ENCODE measurements at places on chromosomes 12 and 14.

DNA sequence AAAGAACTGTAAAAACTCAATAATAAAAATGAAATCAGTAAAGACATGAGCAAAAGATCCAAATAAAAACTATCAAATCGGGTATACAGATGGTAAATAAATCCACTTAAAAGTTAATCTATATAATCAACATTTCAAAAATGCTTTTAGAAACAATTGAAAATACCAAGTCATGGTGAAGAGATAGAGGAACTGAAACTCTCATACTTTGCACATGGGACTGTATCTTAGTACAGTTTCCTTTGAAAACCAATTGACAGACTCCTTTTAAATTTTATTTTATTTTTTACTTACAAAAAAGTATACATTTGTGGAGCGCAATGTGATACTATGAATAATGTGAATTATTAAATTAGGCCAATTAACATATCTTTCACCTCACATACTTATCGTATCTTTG lies 98.6 kb upstream of the FAR2 start:
- no peak for DNase-seq

DNA sequence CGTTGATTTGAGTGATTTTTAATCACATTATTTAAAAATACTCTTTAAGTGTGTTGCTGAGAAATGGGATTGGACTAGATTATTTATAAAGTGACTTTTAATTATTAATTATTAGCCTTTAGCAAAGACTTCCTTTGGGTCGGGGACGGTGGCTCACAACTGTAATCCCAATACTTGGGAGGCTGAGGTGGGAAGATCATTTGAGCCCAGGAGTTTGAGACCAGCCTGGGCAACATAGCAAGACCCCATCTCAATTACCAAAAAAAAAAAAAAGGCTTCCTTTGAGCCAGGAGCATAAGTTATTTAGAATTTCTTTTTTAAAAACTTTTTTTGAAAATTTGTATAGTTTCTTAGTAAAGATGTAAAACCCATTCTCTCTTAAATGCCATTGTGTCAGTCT lies 8.8 kb downstream of the CHURC1 start:
- no peak for DNase-seq

GRCh38 chr12:48022676-48023385 lies 18.6 kb upstream of the COL2A1 start:
- no peak for DNase-seq

DNA sequence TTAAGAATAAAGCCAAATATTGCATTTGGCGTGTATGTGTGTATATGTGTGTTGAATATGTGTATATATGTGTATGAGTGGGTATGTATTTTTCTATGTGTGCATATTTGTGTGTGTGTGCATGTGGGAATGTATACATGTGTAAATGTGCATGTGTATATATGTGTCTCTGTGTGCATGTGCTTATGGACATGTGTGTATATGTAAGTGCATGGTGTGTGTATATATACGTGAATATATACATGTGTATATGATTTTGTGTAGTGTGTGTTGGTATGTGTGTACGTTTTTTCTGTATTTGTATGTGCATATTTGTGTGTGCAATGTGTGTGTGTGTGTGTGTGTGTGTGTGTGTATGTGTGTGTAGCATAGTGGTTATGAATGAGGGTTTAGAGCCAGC lies 1021.0 kb downstream of the AACS start:
- no peak for DNase-seq

DNA sequence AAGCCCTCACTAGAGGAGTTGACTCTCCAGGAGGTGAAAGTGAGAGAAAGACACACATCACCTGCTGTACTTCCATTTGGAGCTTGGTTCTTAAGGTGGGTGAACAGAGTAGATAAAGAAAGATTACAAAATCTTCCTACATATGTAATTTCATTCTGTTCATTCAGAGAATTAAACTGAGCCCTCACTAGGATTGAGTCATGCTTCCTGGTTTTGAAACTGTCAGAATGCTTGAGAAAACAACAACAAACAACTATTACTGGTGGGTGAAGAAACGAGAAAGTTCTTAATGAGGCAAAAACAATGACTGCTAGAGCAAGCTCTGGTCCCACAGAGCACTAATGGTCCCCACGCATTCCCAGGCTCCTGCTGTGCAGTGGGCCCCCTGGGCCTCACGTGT lies 841.7 kb downstream of the VRK1 start:
- DNase-seq: no peak

GRCh38 chr14:104933746-104934733 lies 9.4 kb downstream of the PLD4 start:
- DNase-seq: no peak

DNA sequence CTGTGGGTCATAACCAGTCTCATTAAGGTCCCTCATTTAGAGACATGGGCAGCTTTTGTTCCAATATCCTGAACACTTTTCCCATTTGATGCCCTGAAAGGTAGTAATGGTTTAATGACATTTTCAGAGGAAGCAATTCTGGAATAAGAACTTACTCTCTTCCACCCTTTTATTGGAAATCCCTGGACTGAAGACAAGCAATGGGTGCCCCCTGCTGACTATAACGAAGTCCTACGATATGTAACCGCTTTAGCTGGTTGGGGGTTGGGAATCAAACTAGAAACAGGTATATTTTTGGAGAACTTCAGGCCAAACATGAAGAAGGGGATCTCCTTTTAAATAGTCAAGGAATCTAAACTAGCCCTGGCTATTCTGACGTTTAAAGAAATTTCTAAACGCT lies 20.5 kb downstream of the SARNP start:
- peak; percentile 29 for DNase-seq

GRCh38 chr12:11749943-11750690 lies 100.6 kb downstream of the ETV6 start:
- DNase-seq: no peak

DNA sequence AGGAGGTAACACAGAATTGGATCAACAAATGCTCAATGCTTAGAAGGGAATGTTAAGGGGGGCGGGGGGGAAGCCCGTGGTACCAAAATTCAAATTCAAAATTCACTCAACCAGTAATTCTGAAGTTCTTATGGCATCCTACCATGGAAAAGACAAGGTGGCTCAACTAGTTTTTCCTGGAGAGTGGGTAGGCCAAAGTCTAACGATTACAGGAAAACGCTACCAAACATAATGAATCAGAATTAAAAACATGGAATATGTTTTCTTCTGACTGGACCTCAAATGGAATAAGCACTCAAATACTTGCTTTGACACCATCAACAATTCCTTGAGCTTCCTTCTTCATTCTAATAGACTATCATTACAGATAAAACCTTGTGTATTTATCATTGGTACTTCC lies 2.3 kb downstream of the NACA start:
- no peak for DNase-seq

DNA sequence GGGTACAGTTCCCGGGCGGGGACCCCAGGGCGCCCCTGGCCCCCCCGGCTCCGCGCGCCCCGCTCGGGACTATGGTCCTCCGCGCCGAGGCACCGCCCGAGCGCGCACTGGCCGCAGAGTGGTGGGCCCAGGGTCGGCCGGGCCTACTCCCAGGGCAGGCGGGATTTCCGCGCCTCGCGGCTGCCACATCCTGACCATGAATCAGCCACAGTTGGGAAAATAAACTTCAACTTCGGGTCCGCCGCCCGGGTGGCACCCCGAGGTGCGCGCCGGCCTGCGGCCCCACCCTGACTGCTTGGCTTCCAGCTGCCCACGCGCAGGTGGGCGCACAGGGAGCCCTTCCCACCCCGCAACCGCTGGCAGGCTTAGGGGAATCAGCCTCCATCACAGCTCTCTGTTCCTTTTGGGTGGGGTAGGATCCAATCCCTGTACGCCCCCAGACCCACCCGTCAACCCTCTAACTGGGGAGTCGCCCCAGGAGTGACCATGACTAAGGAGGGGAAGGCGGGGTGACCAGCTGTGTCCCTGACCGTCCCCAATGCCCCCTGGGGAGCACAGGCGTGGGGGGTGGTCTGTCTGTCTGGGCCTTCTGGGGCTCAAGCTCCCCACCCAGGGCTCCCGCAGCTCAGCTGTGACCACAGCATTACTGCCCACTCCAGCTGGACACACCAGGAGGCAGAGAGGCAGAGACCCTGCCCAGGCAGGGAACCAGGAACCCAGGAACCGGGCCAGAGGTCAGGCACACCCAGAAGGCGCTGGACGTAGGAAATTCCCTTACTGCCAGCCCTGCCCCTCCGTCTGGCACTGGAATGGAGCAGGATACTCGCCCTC lies 678 bp downstream of the INF2 start:
- DNase-seq: no peak

- DNase-seq: no peak
Measured at GRCh38 chr12:105713606-105714305, 383.3 kb downstream of the C12orf75 start.

GRCh38 chr14:74952697-74953484 lies 2.5 kb downstream of the PGF start:
- DNase-seq: peak; percentile 56

GRCh38 chr12:21300632-21301031 lies 34.1 kb downstream of the SLCO1A2 start:
- no peak for DNase-seq

DNA sequence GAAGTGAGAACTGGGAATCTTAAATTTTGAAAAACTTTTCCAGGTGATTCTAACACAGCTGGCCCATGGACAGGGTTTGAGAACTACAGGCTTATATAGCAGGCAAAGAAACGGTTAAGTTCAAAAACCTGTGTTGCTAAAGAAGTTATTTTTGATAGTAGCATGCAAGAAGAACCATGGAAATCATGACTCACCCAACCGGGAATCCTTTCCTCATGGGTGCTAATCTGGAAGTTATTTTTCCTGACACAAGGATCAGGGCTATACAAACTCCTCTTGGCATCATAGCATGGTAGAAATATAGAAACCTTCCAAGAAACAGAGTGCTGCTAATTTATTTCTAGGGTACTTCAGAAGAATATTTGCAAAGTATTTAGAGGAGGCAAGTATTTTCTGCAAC lies 588.7 kb downstream of the CCER1 start:
- DNase-seq: no peak

GRCh38 chr12:46224386-46224785 lies 44.5 kb downstream of the SLC38A1 start:
- DNase-seq: no peak

DNA sequence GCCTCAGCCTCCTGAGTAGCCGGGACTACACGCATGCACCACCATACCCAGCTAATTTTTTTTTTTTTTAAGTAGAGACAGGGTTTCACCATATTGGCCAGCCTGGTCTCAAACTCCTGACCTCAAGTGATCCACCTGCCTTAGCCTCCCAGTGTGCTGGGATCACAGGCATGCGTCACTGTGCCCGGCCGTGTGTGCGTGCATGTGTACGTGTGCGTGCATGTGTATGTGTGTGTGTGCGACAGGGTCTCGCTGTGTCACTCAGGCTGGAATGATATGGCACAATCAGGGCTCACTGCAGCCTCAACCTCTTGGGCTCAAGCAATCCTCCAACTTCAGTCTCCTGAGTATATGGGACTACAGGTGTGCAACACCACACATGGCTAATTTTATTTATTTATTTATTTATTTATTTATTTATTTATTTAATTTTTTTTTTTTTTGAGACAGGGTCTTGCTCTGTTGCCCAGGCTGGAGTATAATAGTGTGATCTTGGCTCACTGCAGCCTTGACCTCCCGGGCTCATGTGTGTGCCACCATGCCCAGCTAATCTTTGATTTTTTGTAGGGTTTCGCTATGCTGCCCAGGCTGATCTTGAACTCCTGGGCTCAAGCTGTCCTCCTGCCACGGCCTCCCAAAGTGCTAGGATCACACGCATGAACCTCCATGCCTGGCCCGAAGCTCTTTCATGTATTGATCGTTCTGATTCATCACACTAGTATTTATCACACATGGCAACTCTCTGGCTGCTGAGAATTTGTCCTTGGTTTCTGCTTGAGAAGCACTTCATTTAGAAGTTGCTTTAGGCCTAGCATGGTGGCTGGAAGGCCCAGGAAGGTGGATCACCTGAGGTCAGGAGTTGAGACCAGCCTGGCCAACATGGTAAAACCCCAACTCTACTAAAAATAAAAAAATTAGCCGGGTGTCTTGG lies 35.9 kb upstream of the CLIP1 start:
- no peak for DNase-seq

DNA sequence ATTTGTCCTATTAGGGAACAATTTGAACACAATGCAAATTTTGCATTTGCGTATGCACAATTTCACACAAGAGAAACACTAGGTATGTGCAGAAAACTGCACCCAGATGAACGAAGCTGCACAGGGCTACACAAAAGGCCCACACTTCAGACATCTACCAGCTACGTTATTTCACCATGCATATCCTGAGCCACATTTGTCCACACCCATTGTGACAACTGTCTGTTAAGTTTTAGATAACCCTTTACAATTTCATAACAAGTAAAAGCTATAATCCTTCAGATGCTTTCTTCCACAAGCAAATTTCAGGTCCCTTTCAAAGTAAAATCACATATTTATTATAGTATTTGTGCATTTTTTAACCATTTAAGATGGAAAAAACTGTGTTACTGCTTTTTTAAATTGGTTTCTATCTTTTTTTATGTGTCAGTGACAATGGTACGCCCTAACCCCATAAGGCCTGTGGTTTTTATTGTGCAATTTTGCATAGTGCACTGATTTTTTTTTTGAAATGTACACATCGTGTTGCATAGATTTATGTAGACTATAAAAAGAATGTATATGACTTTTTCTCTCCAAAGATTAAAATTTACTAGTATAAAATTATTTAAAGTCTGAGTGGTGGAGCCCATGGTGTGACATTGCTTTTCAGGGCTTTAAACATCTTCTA lies 87.8 kb upstream of the BTG1 start:
- DNase-seq: no peak

DNA sequence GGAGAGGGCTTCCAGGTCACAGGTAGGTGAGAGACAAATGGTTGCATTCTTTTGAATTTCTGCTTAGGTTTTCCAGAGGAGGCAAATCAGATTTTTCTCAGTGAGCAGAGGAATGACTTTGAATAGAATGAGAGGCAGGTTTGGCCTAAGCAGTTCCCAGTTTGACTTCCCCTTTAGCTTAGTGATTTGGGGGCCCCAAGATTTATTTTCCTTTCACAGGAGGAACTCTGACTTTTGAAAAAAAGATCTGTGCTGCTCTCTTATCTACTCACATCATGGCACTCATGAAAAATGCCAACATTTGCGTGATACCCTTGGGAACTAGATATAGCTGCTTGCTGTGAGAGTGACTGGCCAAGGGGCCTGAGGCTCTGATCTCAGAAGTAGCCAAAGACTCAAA lies 58.0 kb upstream of the EVL start:
- no peak for DNase-seq

GRCh38 chr12:50637870-50638481 lies 125.9 kb upstream of the ATF1 start:
- no peak for DNase-seq

DNA sequence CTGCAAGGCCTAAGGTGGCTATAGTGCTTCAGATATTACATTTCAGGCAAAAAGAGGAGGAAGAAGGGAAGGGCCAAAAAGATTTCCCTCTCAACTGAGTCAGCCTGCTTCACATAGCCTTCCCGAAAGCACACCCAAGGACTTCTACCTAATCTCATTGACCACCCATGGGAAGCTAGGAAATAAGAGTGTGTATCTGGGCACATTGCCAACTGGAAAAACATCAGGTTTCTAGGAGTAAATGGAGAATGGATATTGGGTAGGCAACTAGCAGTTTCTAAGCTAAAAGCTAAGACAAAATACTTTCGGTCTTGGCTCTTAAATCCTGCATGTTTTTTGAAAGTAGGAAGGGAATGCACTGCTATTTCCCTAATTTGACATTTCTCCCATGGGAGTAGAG lies 221.7 kb upstream of the GRIP1 start:
- DNase-seq: no peak
